Fibroblast of skin of abdomen (primary cell): ENCODE measurements at places on chromosomes 4 and X.

DNA sequence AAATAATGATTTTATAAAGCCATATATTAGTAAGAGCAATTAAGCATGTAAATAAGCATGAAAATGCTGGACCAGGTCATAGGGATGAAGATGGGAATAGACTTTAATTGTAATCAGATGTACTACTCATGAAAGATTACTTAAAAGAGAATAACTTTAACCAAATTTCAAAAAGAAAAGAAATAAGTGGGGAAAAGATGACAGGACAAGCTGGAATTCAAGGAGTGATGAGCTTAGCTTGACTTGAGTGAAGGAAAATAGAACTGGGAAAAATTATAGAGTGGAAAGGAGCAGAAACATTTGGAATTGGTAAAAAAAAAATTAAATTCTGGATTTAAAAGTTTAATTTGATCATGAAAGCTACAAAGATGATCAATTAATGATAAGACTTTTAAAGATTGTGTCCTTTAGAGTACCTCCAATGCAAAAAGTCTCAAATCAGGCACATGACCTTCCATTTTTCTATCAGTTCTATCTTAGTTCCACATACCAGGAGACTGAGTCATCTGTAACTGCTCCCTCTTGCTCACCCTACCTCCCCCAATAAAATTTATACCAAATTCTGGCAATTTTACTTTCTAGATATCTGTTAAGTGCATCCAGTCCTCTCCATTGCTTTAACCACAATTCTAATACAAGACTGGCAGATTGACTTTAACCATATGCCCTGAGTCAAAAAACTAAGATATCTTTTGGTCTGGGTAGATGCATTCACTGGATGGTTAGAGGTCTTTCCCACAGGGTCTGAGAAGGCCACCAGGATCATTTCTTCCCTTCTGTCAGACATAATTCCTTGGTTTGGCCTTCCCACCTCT lies 56.4 kb upstream of the SLIT2 start:
- DNase-seq, result peak; percentile 86

- DNase-seq, result no peak
Measured at GRCh38 chrX:30751497-30751896, 98.3 kb downstream of the GK start.

DNA sequence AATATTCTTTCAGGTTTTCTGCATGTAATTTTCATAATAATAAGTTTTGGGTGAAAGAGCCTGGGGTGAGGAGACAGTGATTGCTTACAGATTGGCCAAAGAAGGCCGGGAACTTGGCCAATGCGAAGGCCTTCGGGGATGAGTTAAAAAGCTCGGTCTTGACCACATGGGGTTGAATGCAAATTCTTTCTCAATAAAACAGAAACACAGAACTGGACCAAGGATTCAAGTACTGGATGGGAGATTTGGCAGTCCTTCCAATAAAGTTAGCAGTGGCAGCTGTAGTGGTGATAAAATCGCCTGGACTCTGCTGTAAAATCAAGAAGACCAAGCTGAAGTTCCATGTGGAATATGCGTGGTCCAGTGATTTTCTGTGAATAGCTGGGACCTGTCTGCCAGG lies 282.2 kb upstream of the KLF3 start:
- DNase-seq, result peak; percentile 10

- no peak for DNase-seq
Measured at GRCh38 chr4:138658518-138658917, 357.1 kb upstream of the NOCT start.
